Posterior cingulate gyrus (tissue), 11 donors: ENCODE measurements at places on chromosomes 12 and 14.

DNA sequence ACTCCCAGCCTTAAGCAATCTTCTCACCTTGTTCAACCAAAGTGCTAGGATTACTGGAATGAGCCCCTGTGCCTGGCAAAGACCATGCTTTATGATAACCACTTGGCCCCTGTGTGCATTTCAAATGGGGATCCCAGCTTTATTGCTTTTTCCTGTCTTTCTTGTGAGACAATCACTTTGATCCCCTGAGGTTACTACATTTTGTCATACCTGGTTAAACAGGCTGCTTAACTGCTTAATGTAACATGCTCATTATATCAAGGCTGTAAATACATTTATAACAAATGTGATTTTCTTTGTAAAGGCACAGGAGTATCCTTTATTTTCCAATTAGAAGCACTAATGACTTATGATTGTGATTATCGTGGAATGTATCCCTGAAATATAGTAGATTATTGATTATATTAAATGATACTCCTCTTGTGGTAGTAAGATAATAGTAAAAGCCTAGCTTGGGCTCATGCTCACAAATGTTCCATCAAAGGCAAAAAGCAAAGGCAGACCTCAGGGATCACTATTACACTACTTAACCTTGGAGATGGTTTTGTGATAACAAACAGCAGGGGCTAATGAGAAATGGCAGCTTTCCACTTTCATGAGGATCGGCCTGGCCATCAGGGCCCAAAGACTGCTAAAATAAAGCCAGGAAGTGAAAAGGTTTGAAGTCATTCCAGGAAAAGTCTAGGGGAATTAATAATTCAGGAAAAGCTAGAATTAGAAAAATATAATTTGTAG, 290.8 kb upstream of the MDGA2 start:
- no peak for DNase-seq

GRCh38 chr14:91796617-91797347, 64.9 kb upstream of the CATSPERB start:
- no peak for DNase-seq

DNA sequence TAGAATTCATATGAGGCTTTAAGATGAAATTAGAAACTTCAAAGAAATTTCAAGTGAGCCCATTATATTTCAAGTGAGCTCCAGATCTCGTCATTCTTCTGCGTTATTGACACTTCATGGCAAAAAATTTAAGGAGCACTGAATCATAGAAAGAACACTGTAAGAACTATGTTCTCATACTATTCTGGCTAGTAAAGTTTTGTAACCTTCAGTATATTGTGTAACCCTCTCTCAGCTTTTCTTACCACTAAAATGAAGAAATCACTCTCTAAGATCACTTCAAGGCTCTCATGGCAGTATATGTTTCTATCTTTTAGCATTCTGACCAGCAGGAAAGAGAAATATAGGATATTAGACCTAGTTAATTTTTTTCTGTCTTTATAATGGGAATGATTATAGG, 6.3 kb downstream of the GPHN start:
- DNase-seq: no peak

DNA sequence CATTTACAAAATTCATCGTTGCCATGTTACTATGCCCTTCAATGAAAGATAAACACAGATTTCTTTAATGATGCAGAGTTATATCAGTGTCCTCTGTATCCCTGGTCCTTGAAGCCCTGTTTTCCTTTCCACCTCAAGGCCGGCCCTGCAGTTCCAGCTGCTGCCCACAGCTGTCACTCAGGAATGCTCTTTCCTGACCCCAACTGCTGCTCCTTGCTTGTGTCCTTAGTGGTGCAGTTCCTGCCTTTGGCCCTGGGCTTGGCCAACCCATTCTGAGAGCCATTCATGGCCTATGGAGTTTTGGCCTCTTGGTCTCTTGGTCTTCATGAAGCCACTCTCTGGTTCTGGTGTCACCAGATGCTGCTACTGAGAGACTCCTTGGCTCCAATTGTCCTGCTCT, 93.1 kb downstream of the GAS2L3 start:
- DNase-seq: no peak

- DNase-seq: no peak
Measured at GRCh38 chr12:3896801-3897351, 23.7 kb upstream of the PARP11 start.

DNA sequence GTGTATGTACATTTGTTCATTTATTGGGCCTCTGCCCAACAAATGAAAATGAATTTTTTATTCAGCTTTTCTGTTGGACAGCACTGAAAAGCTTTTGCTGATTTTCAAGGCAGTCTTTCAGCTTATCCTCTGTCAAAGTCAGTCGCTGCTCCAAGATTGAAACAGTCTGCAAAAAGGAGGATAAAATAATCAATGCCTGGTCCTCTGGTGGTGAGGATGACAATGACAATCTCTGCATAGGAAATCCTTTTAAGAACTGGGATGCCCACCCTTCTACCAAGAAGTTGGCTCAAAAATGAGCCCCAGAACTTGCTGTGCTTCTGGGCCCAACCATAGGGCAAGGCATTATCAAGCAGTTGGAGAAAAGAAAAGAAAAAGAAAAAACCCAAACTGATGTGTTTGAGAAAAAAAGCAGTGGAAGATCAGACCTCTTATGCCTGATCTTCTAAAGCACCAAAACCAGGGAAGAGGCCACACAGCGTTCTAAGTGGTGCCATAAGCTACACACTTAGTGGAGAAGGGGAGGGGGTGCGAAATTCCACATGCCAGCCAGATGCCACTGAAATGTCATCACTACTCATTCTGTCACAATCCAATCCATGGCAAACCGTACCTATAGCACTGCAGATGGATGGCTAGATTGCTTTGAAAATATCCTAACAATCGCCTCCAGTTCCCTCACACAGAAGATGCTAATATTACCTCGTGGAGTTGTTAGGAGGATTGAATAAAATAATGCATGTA, 69.0 kb upstream of the DUSP6 start:
- no peak for DNase-seq

DNA sequence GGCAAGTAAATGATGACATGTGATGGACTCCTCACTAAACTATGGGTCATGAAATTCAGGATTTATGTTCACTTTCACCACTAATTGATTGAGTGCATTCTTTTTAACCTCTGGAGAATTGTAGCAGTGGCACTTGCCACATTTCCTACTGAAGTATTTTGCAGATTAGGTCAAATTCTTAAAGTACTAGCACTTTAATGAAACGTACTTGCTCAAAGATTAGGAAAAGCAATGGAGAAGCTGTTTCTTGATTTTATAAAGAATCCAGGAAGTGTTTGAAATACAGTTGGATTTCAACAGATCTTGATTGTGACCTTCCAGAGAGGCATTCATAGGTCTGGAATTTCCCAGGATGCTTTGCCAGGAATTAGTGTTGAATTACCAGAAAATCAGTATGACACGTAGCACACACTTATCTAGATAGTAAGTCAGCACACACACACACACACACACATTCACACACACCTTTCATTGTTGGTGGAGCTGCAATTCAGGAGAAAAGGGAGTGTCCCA, 162.6 kb downstream of the MYRFL start:
- DNase-seq: no peak

- DNase-seq: no peak
Measured at GRCh38 chr14:49506650-49507049, 79.5 kb downstream of the RPS29 start.

- DNase-seq: peak; percentile 74
Measured at GRCh38 chr14:104639885-104640548, 35.4 kb upstream of the TMEM179 start.

DNA sequence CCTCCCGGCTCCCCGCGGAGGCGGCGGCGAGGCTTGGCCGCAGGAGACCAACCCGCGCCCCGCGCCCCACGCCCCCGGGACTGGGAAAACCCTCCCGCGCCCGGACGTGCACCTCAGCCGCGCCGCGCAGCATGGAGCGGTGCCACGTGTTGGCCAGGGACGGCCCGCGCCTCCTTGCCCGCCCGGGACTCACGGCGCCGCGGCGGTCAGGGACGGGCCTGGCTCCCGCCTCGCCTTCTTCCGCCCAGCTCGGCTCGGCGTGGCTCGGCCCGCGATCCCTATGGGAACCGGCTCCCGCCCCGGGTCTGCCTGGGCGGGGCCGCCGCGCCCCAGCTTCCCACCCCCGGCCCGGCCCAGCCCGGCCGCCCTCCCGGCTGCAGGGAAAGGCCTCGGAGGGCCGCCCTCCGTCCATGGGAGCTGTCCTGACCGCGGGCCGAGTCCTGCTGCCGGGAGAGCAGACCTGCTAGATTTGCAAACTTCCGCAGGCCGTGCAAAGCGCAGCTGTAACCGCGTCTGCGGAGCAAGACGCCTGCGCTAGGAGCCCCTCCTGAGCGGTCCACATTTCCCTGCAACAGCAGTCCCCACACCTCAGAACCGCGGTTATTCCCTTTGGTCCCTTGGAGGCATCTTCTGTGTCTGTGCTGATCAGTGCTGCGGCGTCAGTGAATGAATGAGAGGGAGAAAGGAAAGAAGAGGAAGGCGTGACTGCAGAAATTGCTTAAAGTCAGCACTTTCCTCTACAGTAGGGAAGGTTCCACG, at the start of gene CDKL1:
Gene CDKL1 (minus strand): TSS at position 251 of the 759 bp plus-strand sequence. CDS start 1,013 bp downstream, outside the sequence.
- peak; percentile 90 for DNase-seq

DNA sequence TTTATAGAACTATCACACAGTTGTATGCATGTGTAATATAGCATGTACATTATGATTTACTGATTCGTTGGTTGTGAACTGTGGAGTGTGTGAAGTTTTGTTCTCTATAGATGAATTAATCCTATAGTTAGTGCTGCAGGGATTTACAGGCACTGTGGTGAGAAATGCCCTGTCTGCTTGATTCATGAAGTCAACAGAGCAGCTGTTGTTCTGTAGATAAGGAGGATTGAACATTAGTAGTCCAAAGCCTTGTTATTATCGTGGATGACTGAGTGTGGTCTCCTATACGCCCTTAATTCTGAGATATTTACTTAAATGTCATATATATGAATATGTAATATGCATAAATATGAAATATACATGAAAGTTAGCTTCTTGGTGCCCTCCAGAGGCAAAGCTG, 98.3 kb downstream of the DNAH10 start:
- DNase-seq: no peak

DNA sequence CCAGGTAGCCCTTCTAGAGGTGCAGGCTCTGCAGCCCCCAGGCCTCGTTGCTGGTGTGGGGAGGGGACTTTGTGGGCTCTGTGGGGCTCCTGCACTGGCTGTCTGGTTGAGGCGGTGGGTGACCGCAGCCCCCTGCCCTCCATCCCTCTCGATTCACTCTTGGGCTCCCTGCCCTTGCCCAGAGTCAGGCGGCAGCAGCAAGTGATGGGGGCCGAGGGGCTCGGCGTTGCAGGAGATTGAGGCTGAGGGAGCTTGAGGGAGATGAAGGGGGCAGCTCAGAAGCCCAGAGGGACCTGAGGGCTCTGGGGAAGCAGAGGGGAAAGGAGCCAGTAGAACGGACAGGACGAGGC, 9.5 kb upstream of the LRTM2 start:
- peak; percentile 70 for DNase-seq

DNA sequence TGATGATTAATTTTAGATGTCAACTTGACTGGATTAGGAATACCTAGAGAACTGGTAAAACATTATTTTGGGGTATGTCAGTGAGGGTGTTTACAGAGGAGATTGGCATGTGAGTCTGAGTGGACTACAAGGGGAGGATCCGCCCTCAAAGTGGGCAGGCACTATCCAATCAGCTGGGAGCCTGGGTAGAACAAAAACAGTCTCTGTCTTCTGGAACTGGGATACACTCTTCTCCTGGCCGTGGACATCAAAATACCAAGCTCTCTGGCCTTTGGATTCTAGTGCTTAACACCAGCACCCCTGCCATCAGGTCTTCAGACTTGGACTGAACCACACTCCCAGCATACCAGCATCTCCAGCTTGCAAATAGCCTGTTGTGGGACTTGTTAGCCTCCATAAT, 4.4 kb upstream of the SCAF11 start:
- DNase-seq: peak; percentile 82
